Central memory CD4-positive, alpha-beta T cell (primary cell): ENCODE measurements at places on chromosomes 12 and 14.
A peak's percentile ranks its signal among the peaks of the same experiment; 100 is the strongest.

DNA sequence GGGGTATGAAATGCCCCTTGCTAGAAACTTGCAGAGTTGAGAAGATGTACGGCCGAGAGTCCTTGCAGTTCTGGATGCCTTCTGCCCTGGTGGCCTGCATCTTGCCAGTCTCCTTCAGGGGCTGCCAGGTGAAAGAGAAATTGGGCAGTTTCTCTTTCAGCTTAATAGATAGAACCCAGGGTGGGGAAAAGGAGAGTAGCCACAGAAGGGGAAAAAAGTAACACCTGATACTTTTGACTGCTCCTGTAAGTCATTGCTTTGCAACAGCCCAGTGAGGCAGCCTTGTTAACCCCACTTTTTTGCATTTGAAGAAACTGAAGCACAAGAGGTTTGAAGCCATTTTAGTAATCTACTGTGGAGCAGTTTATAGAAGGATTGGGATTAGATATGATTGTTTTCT is 27.6 kb downstream of the TDP1 start:
- no peak for DNase-seq

GRCh38 chr12:51705450-51705849 is 114.4 kb downstream of the SCN8A start:
- no peak for DNase-seq

GRCh38 chr12:113145720-113146551 is 3.6 kb upstream of the CFAP73 start:
- no peak for DNase-seq

GRCh38 chr12:41769810-41770209 is 374.9 kb downstream of the GXYLT1 start:
- no peak for DNase-seq

GRCh38 chr12:79933532-79934264 is 1.2 kb downstream of the PPP1R12A start:
- peak; percentile 25 for DNase-seq

- no peak for DNase-seq
These were observed 66.3 kb upstream of the EEA1 start for GRCh38 chr12:92995258-92995903.

DNA sequence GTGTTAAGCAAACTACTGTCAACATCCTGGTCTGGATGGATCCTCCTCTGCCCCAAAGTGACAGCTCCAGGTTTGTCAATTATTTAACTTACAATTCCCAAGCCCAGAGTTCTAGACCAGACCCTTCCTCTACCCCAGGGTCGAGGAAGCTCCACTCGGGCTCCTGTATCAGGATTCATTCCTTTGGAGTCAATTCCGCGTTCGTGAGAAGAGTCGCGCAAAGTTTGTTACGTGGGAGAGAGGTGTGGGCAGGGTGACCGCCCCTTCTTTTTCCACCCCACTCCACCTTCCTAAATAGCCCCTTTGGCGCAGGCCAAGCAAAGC is 479 bp downstream of the SEL1L start:
- DNase-seq: no peak

DNA sequence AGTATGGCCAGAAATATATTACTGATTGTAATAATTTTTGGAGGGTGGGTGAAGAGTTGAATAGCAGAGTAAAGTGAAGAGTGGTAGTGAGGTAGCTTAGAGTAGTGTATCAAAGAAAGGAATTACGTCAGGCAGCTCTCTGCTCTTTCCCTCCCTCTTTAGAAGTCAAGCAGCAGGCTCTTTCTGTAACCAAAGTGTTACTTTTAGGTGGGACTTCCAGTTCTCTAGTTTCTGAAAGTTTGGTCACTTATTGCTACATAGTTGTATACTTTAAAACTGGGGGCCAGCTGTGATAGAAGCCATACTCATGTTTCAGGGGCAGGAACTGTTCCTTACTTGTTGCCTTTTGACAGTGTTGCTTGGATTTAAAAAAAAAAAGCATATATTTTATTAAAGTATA is 30.6 kb downstream of the ATF7IP start:
- peak; percentile 63 for DNase-seq

- DNase-seq: peak; percentile 74
These were observed at the start of gene ZBTB42 for GRCh38 chr14:104800771-104801519. TSS of gene ZBTB42 (plus strand) at chr14:104801101. CDS start at chr14:104801198, 97 bp downstream.

DNA sequence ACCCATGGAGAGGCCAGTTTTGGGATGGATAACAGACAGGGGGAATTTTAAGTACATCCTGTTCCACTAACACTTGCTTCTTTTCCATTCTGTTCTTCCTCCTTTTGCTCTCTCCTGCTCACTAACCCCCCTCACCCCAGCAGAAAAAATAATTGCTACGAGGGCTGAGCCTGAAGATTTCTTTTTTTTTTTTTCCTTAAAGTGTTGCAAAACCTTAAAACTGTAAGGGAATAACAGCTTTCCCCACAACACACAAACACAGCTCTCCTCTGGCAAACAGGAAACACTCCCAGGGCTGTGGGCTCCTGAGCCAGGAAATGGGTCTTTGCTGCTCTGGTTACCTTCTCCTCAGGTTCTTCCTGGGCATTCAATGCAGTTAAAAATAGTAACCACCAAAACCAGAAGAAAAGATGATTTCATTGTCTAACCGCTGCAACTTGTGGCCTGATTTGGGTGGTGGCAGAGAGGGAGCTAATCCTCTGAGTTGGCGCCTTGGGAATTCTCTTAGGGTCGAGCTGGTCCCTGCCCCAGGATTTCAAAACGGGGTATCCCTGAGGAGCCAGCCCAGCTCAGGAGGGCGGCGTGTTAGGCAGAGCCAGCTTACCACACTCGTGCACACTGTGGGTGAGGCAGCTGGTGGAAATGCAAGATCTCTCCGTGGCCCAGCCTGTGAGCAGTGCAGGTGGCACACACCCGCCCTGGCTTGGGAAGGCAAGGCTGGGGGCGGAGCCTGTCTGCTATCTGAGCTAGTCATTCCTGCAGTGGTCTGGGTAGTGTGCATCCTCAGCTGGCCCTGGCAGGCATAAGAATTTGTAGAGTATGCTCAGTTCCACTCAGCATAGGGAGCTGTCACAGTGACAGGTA is 17.1 kb upstream of the EMP1 start:
- peak; percentile 38 for DNase-seq

- DNase-seq: no peak
These were observed 8.7 kb downstream of the ITGA7 start for GRCh38 chr12:55698965-55699364.

- no peak for DNase-seq
These were observed 2.3 kb downstream of the TBX5 start for GRCh38 chr12:114403690-114404066.

GRCh38 chr12:54463034-54463433 is 10.4 kb downstream of the GTSF1 start:
- DNase-seq: no peak

- no peak for DNase-seq
These were observed 47.7 kb upstream of the GRIP1 start for GRCh38 chr12:66726556-66726955.

DNA sequence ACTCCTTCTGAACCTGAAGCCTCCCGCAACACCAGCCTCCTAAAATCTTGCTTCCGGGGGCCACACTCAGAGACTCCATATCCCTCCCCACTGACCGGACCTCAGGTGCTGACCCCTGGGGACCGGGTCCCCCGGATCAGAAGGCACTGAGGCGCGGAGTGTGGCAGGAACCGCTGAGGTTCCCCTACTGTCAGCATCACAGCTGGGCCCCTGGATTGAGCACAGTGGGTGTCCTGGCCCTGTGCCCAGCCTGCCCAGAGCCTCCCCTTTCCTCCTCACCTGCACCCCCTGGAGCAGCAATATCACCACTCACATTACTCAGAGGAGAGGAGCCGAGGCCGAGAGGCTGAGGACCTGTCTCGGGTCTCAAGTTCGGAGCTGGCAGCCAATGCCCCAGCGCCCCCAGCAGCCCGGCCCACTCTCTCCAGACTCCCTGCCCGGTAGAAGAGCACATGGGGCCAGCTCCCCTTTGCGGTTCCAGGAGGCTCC is 101.2 kb upstream of the EIF5 start:
- no peak for DNase-seq

- no peak for DNase-seq
These were observed 225.0 kb upstream of the KITLG start for GRCh38 chr12:88805286-88805685.

GRCh38 chr14:70139384-70139783 is 49.4 kb downstream of the SLC8A3 start:
- DNase-seq: no peak

DNA sequence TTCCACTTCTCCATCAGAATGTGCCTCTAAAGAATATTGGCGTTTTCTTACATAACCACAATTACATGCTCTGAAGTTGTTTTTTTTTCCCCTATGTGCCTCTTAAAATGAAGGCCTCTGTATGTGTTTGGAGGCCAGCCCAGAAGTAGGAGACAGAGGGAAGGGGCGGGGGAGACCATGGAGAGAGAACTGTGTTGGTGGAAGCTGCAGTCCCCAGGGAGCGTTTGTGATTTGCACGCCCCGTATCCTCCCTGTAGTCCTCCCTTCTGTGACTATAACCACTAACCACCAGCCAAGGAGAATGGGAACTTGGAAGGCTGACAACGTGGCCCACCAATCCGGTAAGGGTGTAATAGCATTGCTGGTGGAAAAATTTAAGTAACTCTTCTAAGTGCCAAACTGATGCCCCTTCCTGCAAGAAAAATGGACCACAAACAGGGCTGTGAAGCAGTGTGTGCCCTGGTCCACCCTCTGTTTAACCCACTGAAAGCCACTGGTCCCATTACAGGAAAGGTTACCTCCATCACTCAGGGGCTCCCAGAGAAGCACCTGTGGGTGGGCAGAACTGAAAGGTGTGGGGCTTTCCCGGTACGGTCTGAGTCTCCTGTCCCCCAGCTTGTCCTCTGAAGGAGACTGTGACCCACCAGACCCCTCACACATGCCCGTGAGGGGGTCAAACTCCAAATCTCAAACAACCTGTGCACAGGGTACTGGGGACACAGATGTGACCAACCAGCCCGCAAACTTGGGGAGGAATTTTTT is 36.8 kb downstream of the CCDC88C start:
- DNase-seq: no peak

GRCh38 chr12:100624571-100624970 is 51.1 kb downstream of the GAS2L3 start:
- no peak for DNase-seq

- no peak for DNase-seq
These were observed 514.3 kb upstream of the SEL1L start for GRCh38 chr14:82047777-82048470.

DNA sequence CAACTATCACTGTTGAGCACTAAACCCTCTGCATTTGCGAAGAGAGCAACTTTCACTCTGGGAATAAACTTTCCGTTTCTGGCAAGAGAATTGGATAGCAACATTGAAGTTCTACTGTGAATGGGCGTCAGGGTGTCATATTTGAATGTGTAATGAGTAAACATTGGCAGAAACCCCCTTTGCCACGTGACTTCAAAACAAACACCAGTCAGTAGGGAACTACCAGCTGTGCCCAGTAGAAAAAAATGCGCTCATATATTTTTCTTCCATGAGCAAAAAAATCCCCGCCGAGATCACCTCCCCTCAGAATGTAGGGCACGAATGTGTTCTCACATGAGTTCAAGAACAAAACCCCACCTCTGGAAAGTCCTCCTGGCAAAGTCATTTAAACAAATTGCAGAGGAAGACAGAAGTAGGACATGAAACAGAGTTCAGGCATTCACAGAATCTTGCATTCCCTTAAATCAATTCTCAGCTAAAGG is 80.6 kb downstream of the BTG1 start:
- DNase-seq: peak; percentile 74

- DNase-seq: no peak
These were observed 316.1 kb upstream of the SEL1L start for GRCh38 chr14:81849714-81850113.

DNA sequence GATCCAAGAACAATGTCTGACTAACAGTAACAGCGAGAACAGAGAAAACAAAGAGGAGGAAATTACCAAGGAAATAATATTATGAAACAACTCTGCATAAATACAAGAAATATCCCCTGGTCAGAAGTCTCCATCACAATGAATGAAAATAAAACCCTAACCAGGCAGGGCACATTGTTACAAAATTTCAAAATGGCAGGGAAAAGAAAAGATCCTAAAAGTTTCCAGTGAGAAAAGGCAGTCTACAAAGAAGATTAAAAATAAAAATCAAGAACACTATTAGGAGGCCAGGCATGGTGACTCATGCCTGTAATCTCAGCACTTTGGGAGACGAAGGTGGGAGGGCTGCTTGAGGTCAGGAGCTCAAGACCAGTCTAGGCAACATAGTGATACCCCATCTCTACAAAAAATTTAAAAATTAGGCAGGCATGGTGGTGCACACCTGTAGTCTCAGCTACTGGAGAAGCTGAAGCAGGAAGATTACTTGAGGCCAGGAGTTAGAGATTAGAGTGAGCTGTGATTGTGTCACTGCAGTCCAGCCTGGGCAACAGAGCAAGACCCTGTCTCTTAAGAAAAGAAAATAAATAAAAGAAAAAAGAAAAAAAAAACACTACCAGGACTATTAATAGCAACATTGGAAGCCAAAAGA is 47.8 kb downstream of the FERMT2 start:
- DNase-seq: no peak

GRCh38 chr14:68878908-68879307 is 86.0 kb upstream of the ZFP36L1 start:
- no peak for DNase-seq

DNA sequence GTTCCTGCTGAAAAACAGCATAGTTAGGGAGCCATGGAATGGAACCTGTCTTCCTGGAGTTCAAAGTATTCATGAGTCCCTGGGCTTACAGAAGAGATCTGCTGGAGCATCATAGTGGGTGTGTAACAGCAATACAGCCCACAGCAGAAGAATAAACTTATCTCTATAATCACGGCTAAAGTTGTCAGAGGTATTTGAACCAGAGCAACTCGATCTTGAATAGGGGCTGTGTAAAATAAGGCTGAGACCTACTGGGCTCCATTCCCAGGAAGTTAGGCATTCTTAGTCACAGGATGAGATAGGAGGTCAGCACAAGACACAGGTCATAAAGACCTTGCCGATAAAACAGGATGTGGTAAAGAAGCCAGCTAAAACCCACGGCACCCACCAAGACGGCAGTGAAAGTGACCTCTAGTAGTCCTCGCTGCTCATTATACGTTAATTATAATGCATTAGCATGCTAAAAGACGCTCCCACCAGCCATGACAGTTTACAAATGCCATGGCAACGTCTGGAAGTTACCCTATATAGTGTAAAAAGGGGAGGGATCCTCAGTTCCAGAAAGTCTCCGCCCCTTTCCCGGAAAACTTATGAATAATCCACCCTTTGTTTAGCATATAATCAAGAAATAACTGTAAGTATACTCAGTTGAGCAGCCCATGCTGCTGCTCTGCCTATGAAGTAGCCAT is 223.4 kb downstream of the PCNX1 start:
- no peak for DNase-seq

GRCh38 chr14:67673451-67673850 is 981 bp downstream of the VTI1B start:
- DNase-seq: no peak

DNA sequence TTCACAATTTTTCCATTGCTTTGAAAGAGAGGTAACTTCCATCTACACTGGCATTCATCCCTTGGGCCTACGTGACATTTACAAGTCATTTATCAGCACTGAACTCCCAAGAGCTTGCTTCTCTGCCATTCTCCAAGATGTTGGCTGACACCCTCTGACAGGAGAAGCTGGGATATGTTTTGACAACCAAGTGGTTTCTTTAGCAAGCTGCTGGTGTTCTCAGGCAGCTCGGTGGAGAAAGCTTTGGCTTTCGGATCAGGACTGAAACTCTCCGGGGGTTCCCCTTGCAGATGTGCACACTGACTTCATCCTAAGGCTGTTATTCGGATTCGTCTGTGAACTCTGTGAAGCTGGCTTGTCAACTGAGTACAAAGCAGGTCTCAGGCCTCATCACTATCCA is 15.7 kb downstream of the KCNA5 start:
- DNase-seq: no peak

GRCh38 chr12:89421092-89421835 is 69.0 kb upstream of the DUSP6 start:
- DNase-seq: no peak
